ENCODE measurements at places on chromosomes 4 and X. TPM values are rescaled to one million over a fixed set of nuclear protein-coding genes. Genes with fewer than 3 reads are reported as not detected.

OPRPN gene
- total RNA-seq: not detected

DSPP gene
- not detected for total RNA-seq

DNA sequence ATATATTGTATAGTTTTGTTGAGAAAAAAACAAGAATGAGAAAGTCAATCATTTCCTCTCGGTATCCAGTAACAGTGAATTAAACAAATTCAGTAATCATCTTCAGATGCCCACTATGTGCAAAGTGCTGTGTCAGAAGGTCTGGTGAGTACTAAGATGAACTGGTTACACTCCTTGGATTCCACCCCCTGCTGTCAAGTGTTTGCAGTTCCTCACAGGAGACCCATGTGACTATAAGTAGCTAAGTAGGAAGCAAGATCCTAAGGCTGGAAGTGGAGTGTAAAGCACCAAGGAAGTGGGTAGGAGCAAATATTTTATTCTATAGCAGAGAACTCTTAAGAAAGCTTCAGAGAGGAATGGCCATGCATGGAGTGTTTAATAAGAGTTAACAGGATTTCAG, 73.6 kb downstream of the SNX25 start:
- DNase-seq: no peak

DNA sequence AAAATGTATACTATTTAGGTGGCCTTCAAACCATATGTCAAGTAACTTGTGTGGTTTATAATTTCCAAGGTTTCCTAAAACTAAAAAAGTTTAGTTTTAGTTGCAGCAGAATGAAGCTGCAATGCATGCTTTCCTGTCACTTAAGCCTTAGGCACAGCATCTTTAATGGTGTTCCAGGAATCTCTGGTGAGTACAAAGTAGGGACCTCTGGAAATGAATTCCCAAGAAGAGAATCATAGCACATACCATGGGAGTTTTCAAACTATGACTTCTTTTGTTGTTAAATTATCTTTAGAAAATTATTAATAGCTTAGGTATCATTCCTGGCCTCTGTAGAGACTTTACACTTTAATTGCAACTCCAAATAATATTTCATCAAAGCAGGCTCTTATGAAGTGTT, 1005.9 kb upstream of the PABPC4L start:
- DNase-seq: no peak

- no peak for DNase-seq
Measured at GRCh38 chr4:165398570-165398969, 19.8 kb downstream of the CPE start.

- DNase-seq: no peak
Measured at GRCh38 chr4:1599491-1600210, 84.5 kb downstream of the FAM53A start.

- no peak for DNase-seq
Measured at GRCh38 chrX:87900320-87900908, 382.8 kb downstream of the KLHL4 start.

DNA sequence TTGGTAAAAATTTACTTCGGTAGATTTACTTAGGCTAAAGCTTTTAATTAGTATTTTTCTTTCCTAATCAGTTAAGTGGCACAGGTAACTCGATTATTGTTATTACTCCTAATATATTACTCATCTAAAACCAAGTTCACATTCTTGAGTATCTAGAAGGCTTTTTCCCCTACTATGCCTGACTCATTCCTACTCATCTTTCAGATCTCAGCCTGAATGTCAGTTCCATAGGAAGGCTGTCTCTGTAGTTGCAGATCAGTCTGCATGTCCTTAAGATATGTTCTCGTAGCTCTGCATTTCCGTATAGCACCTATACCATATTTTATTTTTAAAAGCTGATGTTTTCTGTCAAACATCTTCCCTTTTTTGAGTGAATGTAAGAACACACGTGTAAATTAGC, 5.9 kb upstream of the FAM184B start:
- DNase-seq: no peak

- DNase-seq: no peak
Measured at GRCh38 chr4:67638136-67638535, 62.8 kb downstream of the UBA6 start.

DNA sequence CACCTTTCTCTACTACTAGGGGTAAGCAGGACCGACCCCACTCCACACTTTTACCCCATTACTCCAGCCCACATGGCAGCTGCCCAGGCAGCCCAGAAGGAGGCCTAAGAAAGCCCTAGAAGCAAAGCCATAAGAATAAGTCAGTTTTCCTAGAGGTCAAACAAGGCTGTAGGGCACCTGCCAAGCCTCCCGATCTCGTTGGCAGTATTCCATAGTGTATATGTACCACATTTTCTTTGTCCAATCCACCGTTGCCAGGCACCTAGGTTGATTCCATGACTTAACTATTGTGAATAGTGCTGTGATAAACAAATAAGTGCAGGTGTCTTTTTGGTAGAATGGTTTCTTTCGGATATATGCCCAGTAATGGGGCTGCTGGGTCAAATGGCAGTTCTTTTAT, 54.2 kb downstream of the RHOXF2B start:
- peak; percentile 37 for DNase-seq

All from Right ventricle myocardium inferior (tissue), 1 donor.